ENCODE measurements at places on chromosomes 1 and 21.

GRCh38 chr21:15449556-15449955 is 280.2 kb upstream of the USP25 start:
- DNase-seq: no peak

DNA sequence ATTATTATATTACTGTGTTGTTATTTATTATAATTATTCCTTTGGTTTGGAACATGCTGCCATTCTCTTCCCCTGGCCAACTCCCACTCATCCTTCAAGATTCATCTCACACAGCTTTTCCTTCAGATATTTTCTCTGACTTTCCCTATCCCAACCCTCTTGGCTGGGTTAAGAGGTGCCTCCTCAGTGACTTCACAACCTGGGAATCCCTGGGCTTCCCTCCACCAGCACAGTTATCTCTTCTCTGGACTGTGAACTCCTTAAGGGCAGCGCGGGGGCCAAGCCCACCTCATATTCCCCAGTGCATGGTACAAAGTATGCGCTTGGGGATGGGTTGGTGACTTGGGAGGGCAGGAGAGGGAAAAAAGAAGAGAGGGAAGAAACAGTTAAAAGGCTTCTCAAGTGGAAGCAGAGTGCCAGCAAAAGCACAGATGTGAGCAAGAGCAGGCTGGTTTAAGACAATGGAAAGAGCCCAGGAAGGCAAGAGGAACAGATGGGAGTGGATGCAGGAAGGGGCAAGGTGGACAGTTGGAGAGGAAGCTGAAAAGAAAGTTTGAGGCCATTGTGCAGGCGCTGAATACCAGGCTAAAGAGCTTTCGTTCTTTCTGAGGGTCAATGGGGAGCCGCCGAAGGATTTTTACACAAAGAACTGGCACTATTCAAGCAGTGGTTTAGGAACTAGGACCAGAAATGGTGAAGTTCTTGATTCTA is 132.3 kb downstream of the BEND5 start:
- DNase-seq: no peak

- no peak for DNase-seq
These were observed 791 bp upstream of the CHI3L1 start for GRCh38 chr1:203187304-203187685.

DNA sequence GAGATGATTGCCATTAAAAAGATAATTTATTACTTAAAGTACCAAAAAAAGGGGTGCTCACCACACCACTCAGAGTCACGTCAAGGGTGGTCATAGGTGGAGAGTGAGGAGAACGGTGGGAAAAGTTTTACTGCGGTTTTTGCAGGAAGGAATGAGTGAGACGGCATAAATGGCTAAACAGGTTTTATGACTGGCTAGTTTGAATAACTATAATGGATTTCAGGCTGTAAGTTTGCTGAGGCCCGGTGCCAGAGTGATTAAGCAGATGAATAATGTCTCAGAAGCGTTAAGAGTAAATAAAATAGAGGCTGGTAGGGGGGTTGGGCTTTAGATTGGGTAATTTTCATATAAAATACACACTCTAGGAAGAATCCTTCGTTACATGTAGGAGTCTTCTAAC is 1337.8 kb downstream of the AMY1C start:
- DNase-seq: no peak

GRCh38 chr1:24206083-24206464 is 19.0 kb upstream of the IFNLR1 start:
- DNase-seq: no peak

- no peak for DNase-seq
These were observed 7.1 kb upstream of the THEM5 start for GRCh38 chr1:151860504-151861187.

GRCh38 chr1:29672416-29673227 is 436.3 kb downstream of the PTPRU start:
- DNase-seq: no peak

GRCh38 chr1:163974120-163974519 is 584.9 kb upstream of the PBX1 start:
- DNase-seq: no peak

DNA sequence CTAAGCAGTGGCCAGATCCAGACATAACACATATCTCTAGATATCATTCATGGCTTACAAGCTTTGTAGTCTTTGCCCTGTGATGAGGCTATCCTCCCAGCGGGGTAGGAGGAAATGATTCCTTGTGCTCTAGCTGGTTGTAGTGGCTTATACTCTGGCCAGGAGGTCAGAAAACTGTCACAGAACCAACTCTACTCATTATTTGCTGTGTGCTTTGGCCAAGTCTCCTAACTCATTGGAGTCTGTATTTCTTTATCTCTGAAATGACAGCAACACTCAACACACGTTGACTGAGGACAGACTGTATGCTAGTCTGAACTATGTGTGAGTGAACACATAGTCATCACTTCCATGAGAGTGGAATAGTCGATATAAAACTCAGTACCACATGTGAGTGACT is 116.7 kb upstream of the F3 start:
- DNase-seq: no peak

- no peak for DNase-seq
These were observed 747.9 kb upstream of the NCAM2 start for GRCh38 chr21:20250337-20250736.

DNA sequence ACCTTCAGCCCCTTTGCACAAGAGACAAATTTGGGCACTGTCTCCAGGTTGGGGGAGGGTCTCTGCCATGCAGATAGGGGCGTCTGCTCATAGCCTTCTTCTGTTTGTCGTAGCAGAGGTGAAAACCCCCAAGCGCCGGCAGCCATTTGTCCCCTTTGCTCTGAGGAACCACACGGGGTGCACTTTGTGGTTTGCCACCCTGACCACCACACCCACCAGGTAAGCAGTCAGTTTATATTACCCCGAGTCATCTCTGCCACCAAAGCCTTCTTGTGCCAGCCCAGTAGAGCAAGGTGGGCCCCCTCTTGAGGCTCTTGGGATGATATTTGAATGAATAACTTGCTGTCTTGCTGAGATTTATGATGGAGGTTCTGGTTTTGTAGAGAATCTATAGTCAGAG is 111.8 kb downstream of the VPS13D start:
- no peak for DNase-seq

DNA sequence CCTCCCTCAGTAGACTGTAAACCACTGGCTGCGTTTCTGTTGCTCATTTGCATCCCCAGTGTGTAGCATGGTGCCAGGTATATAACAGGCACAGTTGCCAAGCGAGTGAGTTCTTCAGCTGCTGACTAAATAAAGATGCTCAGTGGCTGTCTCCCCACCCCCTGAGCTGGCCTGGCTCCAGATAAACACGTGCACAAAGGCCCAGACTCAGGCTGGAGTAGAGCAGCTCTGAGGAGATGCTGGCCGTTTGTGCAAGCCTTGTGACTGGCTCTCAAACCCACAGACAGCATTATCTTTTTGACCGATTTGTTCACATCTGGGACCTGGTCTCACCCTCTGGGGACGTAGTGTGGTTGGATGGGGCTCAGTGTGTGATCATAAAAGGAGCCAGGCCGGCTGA is 7.1 kb downstream of the CHRNB2 start:
- no peak for DNase-seq

DNA sequence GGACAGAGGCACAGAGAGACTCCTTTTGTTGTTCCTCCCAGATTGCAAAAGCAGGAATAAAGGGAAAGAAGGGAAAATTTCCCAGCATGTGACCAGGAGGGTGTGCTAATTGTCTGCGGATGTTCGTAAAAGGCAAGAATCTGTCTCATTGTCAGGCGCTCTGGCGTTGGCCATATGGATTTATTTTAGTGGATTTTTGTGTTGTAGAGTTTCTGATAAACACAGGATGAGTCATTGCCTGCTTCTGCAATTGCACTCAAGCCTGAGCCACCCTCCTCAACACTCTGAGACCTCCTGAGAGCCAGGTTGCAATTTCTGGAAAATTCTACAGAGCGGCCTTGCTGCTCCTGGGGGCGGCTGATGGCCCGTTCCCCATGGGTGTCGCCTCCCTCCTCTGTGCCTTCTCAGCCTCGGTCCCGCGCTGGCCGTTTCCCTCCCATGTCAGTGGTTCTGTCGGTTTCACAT is 227.7 kb downstream of the KAZN start:
- no peak for DNase-seq

GRCh38 chr1:69824932-69825331 is 257.2 kb downstream of the LRRC7 start:
- DNase-seq: no peak

- DNase-seq: no peak
These were observed 82.6 kb downstream of the OLFML2B start for GRCh38 chr1:161940866-161941591.
